ENCODE measurements at places on chromosomes 5 and 9. TPM values are rescaled to one million over a fixed set of nuclear protein-coding genes. Genes with fewer than 3 reads are reported as not detected.

The AQP7 gene
- 0.42 TPM for total RNA-seq

- ATAC-seq, result peak; percentile 12
These were observed 683 bp downstream of the CLPTM1L start for GRCh38 chr5:1343931-1344901.

The C1QTNF3 gene
- 5.4 TPM for total RNA-seq

DNA sequence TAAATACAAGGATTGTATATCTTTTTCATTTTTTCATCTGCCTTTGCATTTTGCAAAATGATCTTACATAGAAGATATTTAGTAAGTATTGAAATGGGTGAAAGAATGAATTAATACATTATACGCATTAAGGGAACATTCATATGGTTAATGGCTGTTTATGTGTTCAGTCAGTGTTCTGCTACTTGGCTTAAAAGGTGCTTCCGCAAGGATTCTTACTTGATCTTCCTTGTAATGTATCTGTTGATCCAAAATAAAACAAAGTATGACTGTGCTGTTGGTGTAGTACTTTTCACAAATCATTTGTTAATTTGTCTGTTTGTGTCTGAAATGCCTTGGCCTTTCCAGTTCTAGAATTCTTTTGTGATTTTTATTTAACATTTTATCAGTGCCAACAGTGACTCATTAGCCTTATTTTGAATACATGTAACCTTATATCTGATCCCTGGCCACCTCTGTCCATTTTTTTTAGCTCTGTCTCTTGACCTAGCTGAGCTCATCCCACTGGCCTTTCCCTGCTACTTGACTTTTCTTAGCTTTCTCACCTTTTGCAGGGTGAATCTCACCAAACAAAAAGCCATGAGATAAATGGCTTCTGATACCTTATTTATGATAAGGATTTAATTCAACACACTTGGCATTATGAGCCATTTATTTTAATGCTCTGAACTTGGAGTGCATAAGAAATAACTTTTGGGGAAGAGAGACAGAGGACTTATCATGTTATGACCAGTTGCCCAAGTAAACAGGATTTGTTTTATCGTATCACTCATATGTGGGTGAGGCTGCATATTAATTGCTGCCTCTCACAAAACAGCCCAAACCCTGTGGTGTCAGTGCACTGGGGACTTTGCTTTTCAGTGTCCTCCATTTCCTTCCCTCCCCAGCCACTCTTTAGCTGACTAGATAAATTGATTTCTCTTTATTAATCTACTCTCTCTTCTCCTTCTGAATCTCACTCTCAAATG, 340.3 kb downstream of the KDM4C start:
- ATAC-seq, result no peak

- ATAC-seq, result no peak
These were observed 17.1 kb upstream of the GRHPR start for GRCh38 chr9:37405350-37405749.

The SIMC1 gene
- 28.5 TPM for total RNA-seq

DNA sequence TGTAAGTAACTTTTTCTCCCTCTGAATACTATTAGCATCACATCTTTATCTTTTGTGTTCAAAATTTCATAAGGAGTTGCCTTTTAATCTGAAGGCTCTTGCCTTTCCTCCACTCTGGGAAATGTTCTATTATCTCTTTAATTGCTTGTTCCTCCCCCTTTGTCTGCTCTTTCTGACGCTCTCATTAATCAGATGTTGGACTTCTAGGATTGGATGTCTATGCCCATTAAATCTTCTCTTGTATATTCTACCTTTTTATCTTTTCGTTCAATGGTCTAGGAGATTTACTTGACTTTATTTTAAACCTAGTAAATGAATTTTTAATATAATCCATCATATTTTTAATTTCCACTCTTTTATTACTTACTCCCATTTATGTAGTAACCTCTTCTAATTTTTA, 76.7 kb downstream of the MARCHF3 start:
- ATAC-seq, result no peak

GRCh38 chr9:118459913-118460312, 755.7 kb downstream of the TLR4 start:
- no peak for ATAC-seq

The IFNK gene
- not detected for total RNA-seq

GRCh38 chr9:101737705-101738565, 512 bp downstream of the GRIN3A start:
- no peak for ATAC-seq

- ATAC-seq, result peak; percentile 54
These were observed 8.4 kb upstream of the RGS3 start for GRCh38 chr9:113454914-113455761.

DNA sequence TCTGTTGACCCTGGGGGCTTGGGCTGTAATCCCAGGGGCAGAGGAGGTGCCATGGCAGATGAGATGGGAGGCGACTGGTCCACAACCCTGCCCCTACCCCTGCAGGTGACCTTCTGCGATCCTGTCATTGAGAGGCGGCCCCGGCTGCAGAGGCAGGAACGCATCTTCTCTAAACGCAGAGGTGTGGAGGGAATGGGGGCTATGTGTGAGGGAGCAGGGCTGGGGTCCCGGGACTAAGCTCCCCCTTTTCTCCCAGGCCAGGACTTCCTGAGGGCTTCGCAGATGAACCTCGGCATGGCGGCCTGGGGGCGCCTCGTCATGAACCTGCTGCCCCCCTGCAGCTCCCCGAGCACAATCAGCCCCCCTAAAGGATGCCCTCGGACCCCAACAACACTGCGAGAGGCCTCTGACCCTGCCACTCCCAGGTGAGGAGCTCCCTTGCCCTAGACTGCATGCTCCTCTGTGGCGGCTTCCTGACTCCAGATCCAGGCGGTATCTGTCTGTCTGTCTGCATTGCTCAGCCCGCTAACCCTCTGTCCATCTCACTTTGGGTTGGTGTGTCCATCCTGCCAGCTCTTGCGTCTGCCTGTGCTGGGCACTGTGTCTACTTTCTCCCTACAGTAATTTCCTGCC, 9.9 kb downstream of the ZDHHC12 start:
- ATAC-seq, result no peak

- no peak for ATAC-seq
These were observed 191.5 kb upstream of the CLINT1 start for GRCh38 chr5:158050421-158050820.

Data from activated T-helper 17 cell treated with anti-CD3 and anti-CD28 coated beads, Interleukin-2, amount 50 U/mL, for 72 hours (primary cell).